Amniotic stem cell (primary cell): ENCODE measurements at places on chromosomes 4 and X.

DNA sequence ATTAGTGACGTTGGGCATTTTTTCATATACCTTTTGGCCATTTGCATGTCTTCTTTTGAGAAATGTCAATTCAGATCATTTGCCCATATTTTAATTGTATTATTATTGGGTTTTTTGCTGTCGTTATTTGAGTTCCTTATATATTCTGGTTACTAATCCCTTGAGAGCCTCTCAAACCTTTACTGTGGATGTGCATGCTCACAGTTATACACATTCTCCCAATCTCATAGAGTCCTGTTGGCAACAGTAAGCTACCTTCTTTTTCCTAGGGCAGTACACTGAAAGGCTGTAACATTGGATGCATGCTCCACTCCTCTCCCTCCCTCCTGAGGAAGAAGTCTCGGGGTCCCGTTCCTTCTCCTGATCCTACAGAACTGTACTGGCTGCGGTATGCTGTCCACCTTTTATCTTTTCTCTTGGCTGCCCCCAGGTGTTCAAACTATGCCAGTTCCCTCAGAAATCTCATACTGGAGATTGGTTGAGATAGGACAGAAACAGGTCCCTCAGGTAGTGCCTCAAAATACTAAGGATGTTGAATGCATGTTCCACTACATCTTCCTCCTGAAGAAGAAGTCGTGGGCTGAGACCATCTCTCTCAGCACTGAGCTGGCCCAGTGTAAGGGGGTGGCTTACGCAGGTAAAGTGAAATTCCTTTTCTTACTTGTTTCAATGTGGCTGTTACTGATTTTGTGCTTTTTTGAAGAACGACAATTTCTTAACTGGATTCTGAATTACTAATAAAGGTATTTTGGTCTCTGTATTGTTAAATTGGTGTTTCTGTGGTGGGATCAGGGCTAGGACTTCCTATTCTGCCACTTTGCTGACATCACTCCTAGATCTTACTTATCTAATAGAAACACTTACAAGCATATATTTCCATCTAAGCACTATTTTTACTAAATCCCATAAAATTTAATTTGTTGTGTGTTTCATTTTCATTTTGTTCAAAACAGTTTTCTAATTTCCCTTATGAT, 145.4 kb upstream of the HUWE1 start:
- DNase-seq: no peak

- DNase-seq: no peak
Measured at GRCh38 chr4:81723019-81723884, 251.5 kb upstream of the RASGEF1B start.

GRCh38 chr4:153781280-153781679, 7.6 kb downstream of the SFRP2 start:
- no peak for DNase-seq

DNA sequence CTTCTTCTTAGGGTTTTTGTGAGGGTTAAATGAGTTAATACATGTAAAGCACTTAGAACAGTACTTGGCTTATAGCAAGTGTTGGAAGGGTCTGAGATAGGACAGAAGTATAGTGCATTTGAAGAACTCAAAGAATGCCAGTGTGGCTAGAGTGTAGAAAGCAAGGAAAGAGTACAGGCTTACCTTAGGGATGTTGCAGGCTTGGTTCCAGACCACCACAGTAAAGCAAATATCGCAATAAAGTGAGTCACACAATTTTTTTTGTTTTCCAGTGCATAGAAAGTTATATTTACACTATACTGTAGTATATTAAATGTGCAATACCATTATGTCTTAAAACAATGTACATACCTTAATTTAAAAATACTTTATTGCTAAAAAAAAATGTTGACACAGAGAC, 41.3 kb downstream of the KIF4A start:
- DNase-seq: no peak

- DNase-seq: no peak
Measured at GRCh38 chr4:136395212-136395722, 1137.0 kb downstream of the PCDH18 start.

GRCh38 chr4:81635739-81636138, 164.0 kb upstream of the RASGEF1B start:
- no peak for DNase-seq

GRCh38 chr4:101419336-101420135, 72.2 kb upstream of the PPP3CA start:
- no peak for DNase-seq

DNA sequence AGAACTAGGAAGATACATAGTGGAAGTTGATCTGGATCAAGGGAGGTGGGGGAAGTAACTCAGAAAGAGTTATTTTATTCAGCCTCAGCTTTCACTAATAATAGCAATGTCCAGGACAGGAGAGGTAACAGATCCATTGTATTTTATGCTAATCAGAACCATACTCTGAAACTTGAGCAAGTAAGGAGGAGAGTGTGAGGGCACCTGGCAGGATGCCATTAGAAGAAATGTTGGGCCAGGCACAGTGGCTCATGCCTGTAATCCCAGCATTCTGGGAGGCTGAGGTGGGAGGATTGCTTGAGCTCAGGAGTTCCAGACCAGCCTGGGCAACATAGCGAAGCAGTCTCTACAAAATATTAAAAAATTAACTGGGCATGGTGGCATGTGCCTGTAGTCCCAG, 16.3 kb downstream of the GPR34 start:
- no peak for DNase-seq

DNA sequence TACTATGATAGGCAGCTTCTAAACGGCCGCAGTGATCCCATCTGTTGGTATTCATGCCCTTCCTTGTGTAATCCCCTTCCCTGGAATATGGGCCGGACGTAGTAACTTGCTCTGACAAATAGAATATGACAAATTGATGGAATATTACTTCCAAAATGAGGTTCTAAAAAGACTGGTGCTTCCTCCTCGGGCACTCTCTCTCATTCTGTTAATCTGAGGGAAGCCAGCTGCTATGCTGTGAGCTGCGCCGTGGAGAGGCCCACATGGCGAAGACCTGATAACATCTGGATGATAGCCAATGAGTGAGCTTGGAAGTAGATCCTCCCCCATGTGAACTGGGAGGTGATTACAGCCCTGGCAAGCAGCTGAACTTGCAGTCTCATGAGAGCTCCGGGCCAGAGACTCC, 27.2 kb upstream of the SLC25A4 start:
- DNase-seq: no peak

DNA sequence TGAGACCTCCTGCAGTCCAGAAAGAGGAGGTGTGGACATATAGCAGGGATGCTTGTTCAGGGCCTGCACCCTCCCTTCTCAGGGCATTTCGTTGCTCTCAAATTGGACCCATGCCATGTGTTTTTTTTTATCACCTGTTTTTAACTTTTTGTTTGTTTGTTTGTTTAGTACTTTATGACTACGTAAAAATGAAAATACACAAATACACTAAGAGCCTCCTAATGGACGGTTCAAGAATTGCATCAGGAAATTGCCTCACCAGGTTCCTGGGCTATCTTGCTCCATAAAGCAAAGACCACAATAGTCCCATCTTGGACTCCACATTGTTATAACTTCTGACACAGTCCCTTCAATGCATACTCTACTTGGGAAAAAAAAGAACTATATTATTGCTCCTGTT, 1685.9 kb upstream of the TENM3 start:
- no peak for DNase-seq

DNA sequence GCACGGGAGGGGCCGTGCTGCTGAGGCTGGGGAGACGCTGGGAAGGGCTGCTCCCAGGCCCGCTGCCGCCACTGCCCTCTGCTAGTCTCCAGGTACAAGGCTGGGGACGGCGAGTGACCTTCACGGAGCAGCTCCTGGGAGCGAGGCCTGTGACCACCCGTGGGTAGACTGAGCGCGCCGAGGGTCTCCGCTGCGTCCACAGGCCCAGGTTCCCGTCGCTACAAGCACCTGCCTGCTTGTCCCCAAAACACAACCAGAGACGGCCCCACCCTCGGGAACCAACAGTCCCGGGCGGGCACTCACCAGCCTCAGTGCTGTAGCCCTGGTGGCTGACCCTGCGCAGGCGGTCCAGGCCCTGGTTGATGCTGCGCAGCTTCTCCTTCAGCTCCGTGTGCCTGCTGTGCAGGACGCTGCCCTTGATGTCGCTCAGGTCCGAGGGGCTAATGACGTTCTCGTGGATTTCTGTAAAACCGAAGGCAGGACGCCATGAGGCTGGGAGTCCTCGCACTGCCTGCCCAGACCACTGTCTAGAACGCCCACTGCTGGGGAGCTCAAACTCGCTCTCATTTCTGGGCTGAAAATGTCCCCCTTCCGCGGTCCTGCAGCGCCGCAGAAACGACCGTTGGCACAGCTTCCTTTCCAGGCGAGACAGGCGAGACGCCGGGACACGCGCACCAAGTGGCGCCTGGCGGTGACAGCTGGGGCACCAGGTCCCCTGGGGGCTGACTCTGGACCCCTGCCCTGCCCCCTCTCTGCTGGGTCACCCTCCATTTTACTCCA, 14.3 kb downstream of the LRPAP1 start:
- no peak for DNase-seq

- DNase-seq: no peak
Measured at GRCh38 chrX:123807835-123808416, 51.9 kb upstream of the XIAP start.

- no peak for DNase-seq
Measured at GRCh38 chr4:81509822-81510221, 38.1 kb upstream of the RASGEF1B start.

GRCh38 chr4:8871417-8872401, at the start of gene HMX1:
HMX1 (minus strand) TSS chr4:8871839; CDS start chr4:8871614, 225 bp downstream.
- no peak for DNase-seq

GRCh38 chrX:16797841-16798240, 11.6 kb downstream of the TXLNG start:
- no peak for DNase-seq

- no peak for DNase-seq
Measured at GRCh38 chr4:15513545-15513944, 43.9 kb downstream of the CC2D2A start.

DNA sequence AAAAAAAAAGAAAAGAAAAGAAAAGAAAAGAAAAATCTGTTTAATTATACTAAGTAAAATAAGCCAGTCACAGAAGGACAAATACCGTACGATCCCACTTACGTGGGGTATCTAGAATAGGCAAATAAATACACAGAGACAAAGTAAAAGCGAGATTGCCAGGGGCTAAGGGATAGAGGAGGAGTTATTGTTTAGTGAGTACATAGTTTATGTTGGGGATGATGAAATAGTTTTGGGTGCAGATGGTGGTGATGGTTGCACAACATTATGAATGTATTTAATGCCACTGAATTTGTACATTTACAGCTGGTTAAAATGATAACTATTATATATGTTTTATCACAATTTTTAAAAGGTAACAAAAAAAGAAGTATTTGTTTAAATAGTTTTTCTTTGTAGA, 7.1 kb downstream of the CA5B start:
- no peak for DNase-seq

GRCh38 chrX:118116713-118117550, at the start of gene KLHL13:
KLHL13 (minus strand) TSS chrX:118116810; CDS start chrX:118028473, 88,337 bp downstream.
- DNase-seq: peak; percentile 2

DNA sequence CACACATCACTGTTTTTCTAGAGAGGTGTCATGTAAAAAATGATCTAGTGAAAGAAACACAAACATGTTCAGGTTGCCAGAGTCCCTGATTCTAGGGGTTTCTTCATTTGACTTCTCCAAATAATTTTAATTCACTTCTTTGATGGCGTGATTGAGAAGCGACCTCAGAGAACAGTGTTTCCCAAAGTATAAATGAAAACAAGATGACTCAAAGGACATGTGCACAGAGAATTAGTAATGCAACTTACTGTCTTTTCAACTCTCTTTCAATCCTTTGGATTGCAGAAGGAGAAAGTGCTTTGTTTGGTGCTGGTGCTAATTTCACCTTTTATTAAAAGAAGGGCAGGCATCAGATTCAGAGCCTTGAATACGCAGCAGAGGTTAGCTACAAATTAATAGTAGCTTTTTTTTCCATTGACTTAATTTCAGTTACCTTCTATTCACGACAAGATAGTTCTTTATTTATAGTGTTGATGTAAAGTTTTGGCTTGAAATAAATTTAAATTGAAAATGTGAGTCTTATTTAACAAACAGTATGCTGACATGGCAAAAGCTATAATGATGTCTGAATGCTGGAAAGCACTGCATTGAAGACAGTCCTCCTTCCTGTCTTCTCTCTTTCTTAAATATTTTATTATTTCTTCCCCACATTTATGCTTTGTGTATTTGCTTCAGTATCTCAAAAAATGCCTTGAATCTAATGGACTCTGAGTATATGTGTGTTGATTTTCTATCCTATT, 85.1 kb downstream of the SLC10A7 start:
- DNase-seq: no peak

GRCh38 chr4:152646221-152646620, 33.6 kb downstream of the TMEM154 start:
- DNase-seq: no peak

- no peak for DNase-seq
Measured at GRCh38 chr4:4386296-4386735, 586 bp upstream of the NSG1 start.

DNA sequence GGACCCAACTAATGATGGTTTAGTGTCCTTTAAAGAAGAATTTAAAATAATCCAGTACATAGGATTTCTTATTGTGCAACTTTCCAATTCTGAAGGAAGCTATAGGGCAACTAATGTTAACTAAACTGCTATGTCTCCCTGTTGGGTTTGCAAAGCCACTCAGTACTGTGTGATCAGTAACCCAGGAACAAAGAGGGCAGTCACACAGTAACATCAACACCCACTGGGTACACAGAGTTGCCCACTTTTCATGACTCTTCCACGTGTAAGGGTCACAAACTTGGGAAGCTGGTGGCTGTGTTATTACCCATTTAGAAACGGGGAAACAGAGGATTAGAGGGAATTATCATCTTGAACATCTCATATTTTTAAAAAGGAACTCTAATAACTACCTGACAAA, 555.0 kb upstream of the DIPK2B start:
- no peak for DNase-seq

- DNase-seq: no peak
Measured at GRCh38 chrX:54708404-54708803, 89.7 kb downstream of the ITIH6 start.

DNA sequence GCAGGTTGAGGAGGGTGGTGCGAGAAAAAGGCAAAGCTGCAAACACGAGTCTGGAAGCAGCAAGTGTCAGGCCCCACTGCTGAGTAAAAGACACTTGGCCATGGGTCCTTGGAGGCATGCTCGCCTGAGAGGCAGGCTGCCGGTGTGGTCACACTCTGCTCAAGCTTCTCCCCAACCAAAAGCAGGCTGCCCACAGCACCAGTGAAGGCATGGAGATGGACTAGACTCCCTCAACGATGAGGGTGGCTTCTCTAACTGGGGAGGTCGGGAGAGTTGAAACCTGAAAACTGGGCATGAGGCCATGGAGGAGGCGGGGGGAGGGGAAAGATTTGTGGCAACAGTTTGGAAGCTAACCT, 86.5 kb downstream of the ATG4A start:
- no peak for DNase-seq
